ENCODE measurements at places on chromosomes 6 and 20. TPM values are rescaled to one million over a fixed set of nuclear protein-coding genes. Genes with fewer than 3 reads are reported as not detected.

The NKAPL gene
- total RNA-seq, result 0.73 TPM

The PPIL6 gene
- 2.2 TPM for total RNA-seq

The JAG1 gene
- 34.9 TPM for total RNA-seq

The FAM217A gene
- total RNA-seq, result not detected

The MAP1LC3A gene
- 52.8 TPM for total RNA-seq

The SLC2A10 gene
- total RNA-seq, result 90.1 TPM

The LHFPL5 gene
- not detected for total RNA-seq

The SRSF12 gene
- total RNA-seq, result not detected

The SIRPB2 gene
- total RNA-seq, result not detected

The TDRD6 gene
- 0.17 TPM for total RNA-seq

The ULBP1 gene
- total RNA-seq, result 0.44 TPM

The RIPOR3 gene
- 10.6 TPM for total RNA-seq

The IL17A gene
- not detected for total RNA-seq

The OR2H2 gene
- not detected for total RNA-seq

The FOXS1 gene
- total RNA-seq, result not detected

The PAK5 gene
- total RNA-seq, result under 0.01 TPM

The C6orf132 gene
- total RNA-seq, result 0.29 TPM

The RAD21L1 gene
- total RNA-seq, result not detected

Data from smooth muscle cell of trachea (primary cell).